ENCODE measurements at places on chromosomes 1 and 21.

DNA sequence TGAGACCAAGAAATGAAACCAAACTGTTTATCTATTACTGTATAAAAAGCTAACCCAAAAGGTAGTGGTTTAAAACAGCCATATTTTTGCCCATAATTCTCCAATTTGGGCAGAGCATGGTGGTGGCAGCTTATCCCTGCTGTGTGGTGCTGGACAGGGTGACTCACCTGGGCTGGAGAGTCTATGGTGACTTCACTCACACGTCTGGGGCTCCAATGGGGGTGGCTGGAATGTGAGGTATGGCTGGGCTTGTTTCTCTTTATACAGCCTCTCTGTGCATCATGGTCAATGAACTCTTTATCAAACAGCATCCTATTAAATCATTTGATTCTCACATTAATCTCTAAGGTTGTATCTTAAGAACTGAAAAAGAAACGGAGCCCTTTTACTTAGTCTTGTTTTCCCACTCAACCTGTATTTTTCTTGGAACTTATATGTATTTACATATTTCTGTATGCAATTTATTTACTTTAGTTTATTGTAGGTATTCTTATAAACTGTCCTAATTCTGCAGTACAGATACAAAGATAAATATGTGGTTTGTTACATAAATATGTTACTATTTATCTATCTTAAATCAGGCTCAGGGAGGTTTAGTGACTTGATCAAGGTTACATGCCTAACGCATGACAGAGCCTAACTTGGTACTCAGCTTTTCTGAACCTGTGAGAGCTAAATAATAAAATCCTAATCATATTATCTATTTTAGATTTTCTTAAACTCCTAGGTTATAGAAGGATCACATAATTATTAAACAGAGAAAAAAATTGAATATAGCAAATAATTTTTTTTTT is 37.5 kb upstream of the WLS start:
- no peak for DNase-seq

- DNase-seq: no peak
These were observed 77.4 kb downstream of the STUM start for GRCh38 chr1:226625832-226626576.

- DNase-seq: no peak
These were observed 119.6 kb upstream of the USP24 start for GRCh38 chr1:55334797-55335196.

- DNase-seq: peak; percentile 40
These were observed 477.6 kb downstream of the NPHP4 start for GRCh38 chr1:5514527-5515183.
